ENCODE measurements at places on chromosomes 6 and 20.

GRCh38 chr20:708956-709355, 33.4 kb upstream of the SCRT2 start:
- DNase-seq = no peak

- DNase-seq = no peak
Observed at GRCh38 chr20:16569246-16570153, 3.7 kb downstream of the KIF16B start.

GRCh38 chr6:79450984-79451383, 86.2 kb downstream of the LCA5 start:
- DNase-seq = no peak

- no peak for DNase-seq
Observed at GRCh38 chr20:9011121-9011520, 57.8 kb upstream of the PLCB4 start.

DNA sequence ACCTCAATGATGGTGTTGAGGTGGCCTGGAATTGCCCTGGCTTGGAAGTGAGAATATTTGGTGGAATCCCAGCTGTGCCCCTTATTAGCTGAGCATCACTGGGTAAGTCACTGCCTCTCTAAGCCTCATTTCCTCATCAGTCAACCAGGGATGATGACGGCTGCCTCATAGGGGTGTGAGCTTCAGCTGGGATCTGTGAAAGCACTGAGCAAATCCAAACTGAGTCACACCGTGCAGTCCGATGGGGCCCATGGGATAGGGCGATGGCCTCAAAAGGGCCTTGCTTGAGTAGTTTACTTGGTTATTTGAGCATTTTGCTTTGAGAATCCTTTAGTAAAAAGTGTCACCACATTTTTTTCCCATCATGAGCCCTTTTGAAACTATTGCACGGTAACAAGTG, 1.1 kb downstream of the SLC22A1 start:
- DNase-seq = no peak

DNA sequence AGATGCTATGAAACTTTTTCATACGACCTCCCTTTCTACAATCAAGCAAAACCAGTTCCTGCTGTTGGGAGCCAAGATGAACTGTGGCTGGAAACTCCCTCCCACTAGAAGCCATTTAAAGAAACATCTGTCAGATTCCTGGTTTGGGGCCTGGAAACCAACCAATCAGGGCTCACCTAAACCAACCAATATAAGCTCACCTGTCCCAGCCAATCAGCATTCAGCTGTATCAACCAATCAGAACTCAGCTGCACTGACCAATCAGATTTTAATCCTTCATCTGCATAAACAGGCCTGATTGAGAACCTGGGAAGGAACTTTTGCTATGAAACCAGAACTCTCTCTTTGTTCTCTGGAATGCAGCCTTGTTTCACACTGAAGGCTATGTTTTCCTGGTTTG, 42.4 kb downstream of the SNX14 start:
- no peak for DNase-seq

DNA sequence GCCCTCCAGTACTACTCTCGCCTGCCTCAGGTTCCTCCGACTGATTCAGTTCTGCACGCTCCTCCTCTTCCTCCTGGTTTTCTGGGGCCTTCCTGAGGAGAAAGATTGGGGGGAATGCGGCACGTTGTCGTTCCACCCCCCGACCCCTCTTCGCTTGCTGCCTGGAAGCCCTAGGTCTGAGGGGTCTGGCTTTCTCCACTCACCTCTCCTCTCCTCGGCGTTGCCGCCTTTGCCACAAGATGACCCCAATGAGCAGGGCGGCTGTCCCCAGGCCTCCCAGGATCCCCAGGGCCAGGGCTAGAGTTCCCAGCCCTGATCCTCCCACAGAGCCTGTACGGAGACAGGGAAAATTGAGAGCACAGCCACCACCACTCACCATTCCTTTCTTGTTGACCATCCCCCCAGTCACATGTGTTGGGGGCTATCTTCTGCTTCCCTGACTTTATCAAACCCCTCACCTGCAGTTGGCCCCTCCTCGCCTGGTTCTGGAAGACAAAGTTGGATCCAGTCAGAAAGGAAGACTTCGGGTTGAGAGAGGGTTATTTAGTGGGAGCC, 2.8 kb downstream of the AGER start:
- DNase-seq = no peak

GRCh38 chr6:158500016-158500735, 59.7 kb upstream of the TMEM181 start:
- no peak for DNase-seq

- DNase-seq = no peak
Observed at GRCh38 chr6:145147559-145147958, 587.8 kb downstream of the EPM2A start.

- no peak for DNase-seq
Observed at GRCh38 chr6:53605543-53606235, 59.9 kb downstream of the KLHL31 start.

DNA sequence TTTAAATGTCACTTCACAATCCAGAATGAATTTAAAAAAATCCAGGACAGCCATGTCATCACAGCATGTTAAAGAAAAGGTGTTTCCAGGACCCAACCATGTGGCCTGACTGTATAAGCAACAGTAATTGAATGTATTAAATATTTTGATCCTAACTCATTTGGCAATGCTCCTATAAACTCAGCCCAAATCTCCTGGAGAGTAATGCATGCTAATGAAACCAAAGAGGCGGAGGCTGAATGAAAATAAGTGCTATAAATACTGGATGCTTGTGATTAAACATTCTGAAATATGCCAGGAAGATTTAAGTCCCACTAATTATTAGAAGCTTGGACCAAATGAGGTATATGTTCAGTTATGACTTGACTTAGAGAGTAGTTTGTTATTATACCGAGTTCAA, 486.8 kb downstream of the FRK start:
- no peak for DNase-seq

DNA sequence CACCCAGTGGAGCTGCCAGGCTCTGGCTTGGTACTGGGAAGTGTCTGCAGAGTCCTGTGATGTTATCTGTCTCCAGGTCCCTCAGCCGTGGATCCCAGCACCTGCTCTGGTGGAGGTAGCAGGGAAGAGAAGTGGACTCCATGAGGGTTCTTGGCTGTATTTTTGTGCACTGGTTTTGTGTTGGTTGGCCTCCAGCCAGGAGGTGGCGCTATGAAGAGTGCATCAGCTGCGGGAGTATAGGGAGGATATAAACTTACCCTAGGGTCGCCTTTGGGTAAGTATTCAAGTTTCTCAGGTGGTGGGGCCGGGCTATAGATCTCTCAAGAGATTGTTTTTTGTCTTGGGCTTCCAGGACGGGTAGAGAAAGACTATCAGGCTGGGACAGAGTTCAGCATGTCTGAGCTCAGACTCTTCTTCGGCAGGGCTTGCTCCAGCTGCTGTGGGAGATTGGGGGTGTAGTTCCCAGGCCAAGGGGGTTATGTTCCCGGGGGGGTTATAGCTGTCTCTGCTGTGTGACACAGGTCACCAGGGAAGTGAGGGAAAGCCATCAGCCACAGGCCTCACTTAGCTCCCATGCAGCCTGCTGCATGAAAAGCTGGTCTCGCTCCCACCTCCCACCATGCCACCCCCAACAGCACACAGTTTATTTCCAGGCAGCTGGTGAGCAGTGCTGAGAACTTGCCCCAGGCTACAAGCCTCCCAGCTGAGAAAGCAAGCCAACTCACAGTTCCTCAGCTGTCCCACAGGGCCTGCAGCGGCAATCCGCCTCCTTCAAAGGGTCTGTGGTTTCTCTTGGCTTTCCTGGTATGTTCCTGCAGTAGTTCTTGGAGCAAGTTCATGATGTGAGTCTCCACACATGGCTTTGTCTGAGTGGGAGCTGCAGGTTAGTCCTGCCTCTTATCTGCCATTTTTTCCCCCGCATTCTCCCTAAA, 115.7 kb downstream of the AIG1 start:
- DNase-seq = no peak

All from heart right ventricle (tissue), 16 donors.